ENCODE measurements at places on chromosomes 1 and 21.
A peak's percentile ranks its signal among the peaks of the same experiment; 100 is the strongest.

GRCh38 chr1:183466781-183467180 lies 5.5 kb upstream of the SMG7 start:
- DNase-seq, result no peak

DNA sequence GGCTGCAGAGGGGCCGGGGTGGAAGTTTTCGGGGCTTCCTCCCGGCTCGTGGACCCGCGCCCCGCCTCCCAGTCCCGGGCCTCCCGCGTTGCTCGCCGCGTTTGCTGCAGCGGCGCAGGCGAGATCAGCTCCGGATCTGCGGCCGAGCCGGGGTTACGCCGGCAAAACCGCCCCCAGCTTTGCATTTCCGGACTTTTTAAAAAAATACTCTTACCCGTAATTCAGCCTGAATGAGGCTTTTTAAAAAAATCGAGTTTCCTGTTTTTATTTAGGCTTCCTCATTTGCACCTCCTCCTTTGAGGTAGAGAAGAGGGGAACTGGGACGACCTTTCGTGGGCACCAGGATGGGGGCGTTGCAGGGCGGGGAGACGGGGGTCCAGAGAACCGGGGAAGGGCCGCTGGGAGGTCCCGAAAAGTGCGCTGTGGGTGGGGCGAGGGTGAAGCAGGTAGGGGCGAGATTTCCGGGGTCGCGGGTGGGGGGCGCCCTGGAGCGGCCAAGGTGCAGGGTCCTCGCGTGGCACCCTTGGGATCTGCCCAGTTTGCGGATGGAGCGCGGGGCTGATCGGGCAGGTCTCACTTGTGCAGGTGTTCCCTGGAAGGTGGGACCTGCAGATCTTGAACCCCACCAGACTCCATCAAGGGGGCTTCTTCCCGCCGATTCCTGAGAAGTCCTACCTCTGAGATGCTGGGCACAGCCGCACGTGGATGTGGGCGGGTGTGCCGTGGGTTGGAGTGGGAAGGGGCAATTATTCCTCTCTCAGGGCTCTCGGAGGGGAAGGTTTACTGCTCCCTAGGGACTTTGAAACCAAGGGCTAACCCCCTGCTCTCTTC lies 1.1 kb downstream of the PIK3CD start:
- peak; percentile 72 for DNase-seq

GRCh38 chr1:119316870-119317416 lies 51.6 kb upstream of the HAO2 start:
- no peak for DNase-seq

DNA sequence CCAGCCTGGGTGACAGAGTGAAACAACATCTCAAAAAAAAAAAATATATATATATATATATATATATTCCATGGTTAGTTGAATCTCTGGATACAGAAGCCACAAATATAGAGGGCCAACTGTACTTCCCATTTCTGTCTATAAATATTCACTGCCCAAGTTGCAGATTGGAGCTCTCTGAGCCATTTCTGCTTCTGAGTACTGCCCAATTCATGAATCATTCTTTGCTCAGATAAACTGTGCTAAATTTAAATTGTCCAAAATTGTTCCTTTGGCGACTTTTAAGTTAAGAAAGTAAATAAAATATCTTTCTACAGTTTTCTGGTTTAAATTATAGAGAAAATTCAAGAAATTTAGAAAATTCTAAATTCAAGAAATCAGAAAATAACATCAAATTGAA lies 23.2 kb upstream of the C1orf146 start:
- no peak for DNase-seq

Measured in activated T-cell treated with anti-CD3 and anti-CD28 coated beads, Interleukin-2, amount 50 U/mL, for 24 hours (primary cell).